Central memory CD8-positive, alpha-beta T cell (primary cell): ENCODE measurements at places on chromosomes 11 and 22.

GRCh38 chr11:7964873-7965272, 374 bp downstream of the NLRP10 start:
- no peak for DNase-seq

- no peak for DNase-seq
Measured at GRCh38 chr11:110130642-110131238, 37.5 kb downstream of the ZC3H12C start.

DNA sequence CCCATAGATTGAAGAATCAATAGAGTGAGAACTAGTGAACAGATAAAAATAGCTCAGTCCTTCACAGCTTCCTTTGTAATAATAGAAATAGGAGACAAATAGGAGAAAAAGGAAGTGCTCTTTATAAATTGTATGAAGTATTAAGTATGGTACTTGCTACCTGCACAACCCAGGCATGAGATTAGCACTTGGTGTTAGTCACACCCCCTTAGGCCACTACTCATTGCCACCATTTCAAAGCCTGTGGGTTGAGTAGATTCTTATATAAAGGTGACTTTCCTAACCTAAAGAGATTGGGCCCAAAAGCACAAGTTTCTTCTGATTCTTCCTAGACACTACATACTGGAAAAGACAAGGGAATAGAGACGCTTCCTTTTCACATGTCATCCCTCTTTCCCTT, 37.7 kb upstream of the ADORA2A start:
- DNase-seq, result no peak

GRCh38 chr11:8336356-8337129, 72.9 kb upstream of the LMO1 start:
- no peak for DNase-seq

GRCh38 chr11:57425565-57426438, 1.1 kb downstream of the SLC43A3 start:
- no peak for DNase-seq

DNA sequence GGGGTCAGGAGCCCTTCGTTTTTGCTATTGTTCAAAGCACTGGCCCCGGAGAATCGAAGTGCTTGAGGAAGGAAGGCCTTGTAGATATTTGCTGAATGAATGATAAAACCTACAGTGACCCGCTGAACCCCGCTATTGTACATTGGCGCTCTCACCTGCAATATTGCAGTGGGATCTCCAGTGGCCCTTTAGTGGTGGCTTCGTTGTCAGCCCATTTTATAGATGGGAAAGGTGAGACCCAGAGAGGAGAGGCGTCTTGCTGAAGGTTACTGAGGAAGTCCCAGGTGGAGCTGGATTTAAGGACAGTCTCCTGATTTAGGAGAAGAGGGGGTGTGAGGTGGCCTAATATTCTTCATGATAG, 1.2 kb downstream of the CDC42EP2 start:
- DNase-seq, result no peak

DNA sequence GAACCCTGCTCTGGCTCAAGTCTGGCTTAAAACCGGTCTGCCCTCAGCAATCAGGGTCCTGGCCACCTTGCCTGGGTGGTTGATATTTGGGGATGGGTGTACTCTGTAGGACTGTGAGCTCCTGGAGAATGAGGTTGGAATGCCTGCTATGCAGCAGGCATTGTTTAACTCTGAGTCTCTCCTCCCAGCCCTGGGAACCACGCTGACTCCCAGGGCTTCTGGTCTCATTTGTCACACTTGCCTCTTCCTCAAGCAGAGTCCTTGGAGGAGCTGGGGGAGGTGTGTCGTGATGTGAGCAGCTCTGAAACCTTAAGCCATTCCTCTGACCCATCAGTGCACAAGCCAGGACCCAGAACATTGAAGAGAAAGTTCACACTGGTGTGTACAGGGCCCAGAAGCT, 340.1 kb downstream of the MN1 start:
- DNase-seq, result no peak

DNA sequence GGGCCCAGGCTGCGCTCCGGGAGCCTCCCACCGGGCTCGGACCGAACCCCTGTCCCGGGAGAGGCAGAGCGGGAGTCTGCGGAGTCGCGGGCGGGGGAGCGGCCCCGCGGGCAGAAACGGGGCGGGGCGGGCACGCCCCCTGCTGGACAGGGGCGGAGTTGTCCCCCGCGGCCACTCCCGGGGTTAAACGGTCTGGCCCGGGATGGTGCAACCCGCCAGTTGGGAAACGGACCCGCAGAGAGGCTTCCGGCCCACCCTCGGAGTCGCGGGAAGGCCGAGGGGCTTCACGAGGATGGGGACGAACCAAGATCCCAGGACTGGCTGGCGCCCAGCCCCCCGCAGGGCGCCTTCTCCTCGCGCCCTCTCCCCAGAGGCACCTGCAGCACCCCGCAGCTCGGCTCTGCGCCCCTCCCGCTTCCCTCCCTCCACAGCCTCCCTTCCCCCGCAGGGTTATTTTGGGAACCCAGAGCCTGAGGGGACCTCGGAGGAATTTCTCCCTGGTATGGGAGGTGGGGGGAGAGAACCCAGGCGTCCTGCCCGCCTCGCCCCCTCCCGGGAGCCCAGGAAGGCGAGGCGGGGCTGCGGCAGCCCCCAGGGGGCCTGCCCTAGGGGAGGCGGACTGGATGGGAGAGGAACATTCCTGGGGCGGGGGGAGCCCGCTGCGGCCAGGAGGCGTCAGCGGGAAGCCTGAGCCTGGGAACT, 902 bp downstream of the RASGRP2 start:
- peak; percentile 69 for DNase-seq

DNA sequence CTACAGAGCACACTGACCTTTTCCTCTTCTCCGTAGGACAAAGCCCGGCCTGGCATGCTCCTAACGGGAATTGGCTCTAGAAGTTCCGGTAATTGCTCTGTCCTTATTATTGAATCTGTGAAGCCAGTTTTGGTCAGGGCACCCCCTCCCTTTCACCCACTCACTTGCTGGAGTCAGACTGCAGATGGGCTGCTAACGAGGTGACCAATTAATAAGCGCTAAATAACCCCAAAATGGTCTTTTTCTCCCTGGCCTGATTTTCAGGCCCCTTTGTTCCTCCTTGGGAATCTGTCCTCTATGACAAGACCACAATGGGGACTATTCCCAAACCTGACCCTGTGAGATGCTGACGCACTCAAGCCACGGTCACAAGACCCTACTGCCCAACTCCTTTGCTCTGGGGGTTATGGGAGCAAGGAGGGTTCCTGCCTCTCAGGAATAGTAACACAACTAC, 610.0 kb upstream of the CADM1 start:
- no peak for DNase-seq

DNA sequence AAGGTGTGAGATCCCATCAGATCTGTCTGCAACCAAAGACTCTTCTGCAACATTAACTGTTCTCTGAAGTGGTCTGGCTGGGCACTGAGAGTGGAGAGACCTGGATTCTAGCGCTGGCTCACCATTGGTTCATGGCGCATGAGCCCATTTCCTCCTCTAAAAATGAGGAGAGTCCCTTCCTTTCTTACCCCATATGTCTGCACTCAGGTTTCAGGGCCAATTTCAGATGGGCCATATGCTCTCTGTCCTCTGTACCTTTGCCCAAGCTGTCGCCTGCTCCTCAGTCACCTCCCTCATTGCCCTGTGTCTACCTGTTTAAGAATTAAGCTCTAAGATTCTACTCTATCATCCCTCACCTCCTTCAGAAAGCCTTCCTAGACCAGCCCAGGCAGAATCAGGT, 484.7 kb downstream of the INSC start:
- DNase-seq, result no peak

DNA sequence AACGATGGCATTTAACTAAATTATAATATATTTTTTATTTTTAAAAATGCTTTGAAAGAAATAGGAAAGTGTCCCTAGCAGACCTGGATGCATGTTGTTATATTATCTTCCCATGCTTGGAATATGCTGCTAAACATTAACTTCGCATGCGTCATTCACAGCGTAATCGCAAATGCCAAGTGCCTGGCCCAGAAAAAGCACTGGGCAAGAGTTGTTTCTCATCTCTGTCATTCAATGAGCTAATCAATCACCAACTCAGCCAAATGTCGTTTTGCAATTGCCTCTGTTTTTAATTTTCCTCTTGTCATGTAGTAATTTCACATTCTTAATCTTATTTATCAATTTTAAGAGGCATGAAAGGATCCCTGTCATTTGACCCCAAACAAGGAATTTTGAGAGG, 1421.9 kb downstream of the BRD1 start:
- no peak for DNase-seq

DNA sequence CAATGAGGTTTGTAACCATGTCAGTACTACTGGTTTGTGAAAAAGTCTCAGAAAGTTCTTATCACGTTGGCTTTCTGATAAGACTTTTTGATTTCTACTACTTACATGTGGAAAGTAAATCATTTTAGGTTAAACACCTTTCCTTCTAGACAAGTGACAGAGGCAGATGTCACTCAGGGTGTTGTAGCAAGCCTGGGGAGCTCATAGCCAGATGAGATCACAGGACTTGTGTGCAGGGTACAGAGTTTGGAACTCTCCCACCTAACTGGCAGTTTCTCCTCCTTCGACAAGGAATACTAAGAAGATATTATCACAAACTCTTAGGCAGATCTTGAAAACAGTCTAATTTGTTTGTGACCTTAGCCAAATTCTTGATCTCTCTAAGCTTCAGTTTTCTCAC, 49.4 kb upstream of the PICALM start:
- DNase-seq, result no peak

DNA sequence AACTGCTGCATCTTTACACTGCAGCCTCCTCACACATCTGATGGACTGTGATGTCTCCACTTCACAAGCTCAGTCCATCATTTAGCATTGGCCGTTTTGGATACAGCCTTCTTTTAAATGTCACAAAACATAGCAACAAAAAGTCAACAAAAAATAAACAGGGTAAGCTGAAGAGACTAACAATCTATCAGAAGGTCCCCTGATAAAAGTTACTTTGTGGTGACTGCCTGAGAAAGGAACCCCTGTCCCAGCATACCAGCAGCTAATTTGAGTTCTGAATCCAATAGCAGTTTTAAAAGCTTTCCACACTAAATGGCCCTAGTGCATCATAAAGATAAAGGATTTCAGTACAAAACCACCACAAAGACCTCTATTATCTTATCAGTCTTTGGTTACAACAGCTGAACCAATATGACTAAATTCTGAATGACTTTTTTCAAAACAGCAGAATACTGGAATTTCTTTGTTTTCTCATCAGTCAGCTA, 162.4 kb downstream of the SOX6 start:
- no peak for DNase-seq

DNA sequence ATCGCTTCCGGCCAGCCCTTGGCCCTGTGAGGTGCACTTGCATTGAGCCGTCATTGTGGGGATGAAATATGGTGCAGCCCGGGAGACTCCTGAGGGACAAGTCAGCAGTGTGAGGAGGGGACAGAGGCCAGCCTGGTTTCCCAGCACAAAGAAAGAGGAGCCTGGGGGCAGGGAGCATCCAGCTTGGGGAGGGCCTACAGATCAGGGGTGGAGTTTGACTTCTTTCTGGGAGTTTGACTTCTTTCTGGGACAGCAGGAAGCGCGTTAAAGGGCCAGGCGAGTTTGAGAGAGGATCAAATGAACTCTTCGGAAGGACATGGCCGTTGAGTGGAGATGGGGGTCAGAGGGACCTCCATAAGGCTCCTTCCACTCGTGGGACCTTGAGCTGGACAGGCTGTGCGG, 91.9 kb downstream of the LRRC32 start:
- DNase-seq, result no peak

- DNase-seq, result no peak
Measured at GRCh38 chr11:72314600-72315392, 70.8 kb upstream of the PHOX2A start.

- no peak for DNase-seq
Measured at GRCh38 chr22:38187413-38188212, 6.0 kb upstream of the PLA2G6 start.

DNA sequence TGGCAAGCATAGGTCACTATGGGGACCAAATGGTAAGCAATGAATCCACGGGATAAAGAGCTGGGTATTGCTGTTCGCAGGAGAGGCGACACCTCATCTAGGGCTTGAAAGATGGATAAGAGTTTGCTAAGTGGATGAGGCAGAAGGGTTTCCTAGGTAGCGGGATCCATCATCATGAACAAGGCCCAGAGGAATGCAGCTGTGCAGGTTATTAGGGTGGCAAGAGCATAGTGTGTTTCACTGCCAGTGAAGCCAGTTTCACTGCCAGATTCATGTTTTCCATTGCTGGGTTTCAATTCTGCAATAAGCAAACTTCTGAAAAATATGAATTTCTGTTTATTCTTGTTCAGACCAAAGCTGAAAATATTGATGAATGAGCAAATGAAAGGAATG, 27.2 kb downstream of the WEE1 start:
- no peak for DNase-seq

DNA sequence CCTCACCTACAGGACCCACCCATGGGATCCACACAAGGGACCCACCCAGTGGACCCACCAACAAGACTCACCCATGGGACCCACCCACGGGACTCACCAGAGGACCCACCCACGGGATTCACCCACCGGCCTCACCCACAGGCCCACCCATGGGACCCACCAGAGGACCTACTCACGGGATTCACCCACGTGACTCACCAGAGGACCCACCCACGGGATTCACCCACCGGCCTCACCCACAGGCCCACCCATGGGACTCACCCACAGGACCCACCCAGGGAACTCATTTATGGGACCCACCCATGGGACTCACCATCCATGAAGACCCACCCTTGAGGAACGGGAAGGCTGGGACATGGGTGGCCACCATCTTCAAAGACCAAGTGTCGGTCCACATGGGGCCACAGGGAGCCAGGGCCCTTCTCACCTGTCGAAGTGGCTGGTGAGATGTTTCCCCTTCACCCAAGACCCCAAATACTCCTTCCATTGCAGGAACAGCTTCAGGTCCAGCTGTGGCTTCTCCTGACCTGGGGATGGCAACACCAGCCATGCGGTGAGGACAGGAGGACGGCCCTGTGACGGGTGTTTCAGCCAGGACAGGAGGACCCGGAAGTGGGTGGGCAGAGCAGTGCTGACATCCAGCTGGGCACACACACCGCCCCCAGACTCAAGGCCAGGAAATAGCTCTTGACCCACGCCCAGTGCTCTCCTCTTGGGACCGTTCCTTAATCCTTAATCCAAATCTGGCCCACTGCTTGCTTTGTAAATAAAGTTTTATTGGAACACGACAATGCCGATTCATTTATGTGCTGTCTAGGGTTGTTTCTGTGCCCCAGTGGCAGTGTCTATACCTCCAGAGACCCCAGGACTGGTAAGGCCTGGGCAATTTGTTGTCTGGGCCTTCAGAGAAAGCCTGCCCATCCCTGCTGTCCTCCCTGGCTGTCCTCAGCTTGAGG, 1005.1 kb downstream of the BRD1 start:
- no peak for DNase-seq

GRCh38 chr22:41885516-41885915, 29.4 kb downstream of the SHISA8 start:
- no peak for DNase-seq

GRCh38 chr22:49330421-49331222, 497.1 kb downstream of the BRD1 start:
- DNase-seq, result no peak

- DNase-seq, result no peak
Measured at GRCh38 chr11:68714060-68714856, 29.9 kb downstream of the GAL start.

GRCh38 chr22:50576070-50576469, 2.2 kb downstream of the CPT1B start:
- DNase-seq, result no peak
